ENCODE measurements at places on chromosomes 6 and 20.

- DNase-seq = no peak
Measured at GRCh38 chr6:136641166-136641565, 90.9 kb upstream of the MAP7 start.

GRCh38 chr6:109008537-109009235 is 86.0 kb downstream of the SESN1 start:
- no peak for DNase-seq

- no peak for DNase-seq
Measured at GRCh38 chr6:68649669-68650068, 14.6 kb downstream of the ADGRB3 start.

DNA sequence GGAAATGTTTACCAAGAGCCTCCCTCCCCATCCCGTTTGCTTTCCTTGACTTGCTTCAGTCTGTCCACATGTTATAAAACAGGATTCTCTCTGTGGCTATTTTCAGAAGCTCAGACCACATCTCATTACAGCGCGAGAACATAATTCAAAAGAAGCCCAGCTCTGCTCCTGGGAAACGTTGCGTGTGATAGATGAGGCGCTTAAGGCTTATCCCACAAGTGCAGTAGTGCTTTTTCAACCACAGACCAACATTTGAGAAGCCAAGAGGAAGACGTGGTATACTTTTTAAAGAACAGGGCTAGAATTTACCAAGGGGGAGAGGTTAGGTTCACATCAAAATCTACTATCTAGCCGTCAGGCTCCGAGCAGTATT is 239.5 kb downstream of the SLC24A3 start:
- no peak for DNase-seq

GRCh38 chr6:34953061-34954025 is 64.3 kb downstream of the ANKS1A start:
- DNase-seq = no peak

DNA sequence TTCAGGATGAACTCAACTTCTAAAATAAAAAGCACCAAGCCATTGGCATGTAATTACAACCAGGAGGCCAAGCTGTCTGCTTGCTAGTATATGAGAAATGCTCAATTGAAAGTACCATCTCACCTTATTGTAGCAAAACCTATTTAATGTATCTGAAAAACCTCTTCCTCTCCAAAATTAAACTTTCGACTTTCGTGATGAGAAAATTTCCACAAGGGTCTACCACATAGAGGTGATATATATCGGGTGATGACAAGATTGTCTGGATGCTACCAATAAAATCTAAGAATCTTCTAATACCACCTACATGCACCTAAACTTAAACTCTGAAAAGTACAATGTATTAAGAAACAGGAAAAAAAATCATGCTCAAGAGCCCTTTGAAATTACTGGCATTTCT is 74.2 kb downstream of the ATXN1 start:
- no peak for DNase-seq

DNA sequence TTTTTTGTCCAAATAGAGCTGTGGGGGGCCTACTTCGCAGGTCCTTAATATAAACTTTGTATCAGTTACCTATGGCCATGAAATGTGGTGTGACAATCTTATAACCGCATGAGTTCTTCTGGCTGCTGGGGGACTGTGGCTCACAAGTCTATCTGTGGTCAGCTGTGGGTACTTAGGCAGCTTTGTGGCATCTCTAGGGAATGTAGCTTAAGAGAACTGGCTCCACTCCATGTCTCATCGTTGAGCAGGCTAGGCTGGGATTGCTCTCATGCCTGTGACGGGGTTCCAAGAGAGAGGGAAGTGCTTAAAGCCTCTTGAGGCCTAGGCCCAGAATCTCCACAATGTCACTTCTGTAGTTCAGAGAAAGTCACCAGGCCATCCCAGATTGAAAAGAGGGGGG is 140.5 kb downstream of the BTBD3 start:
- DNase-seq = no peak

DNA sequence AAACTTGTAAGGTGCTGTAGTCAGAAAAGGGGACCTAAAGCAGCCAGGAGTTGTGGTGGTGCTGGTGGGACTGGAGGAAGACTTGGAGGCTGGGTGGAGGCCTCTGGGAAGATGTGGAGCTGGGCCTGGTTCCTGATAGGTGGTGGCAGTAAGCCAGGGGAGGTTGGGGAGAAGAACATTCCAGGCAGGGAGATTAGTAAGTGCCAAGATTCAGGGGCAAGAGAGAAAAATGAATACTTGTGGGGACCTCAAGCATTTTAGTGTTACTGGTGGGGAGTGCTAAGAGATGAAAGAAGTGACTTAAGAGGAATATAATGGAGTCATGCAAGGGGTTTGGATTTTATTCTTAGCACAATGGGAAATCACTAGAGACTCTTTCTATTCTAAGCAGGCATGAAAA is 79.0 kb upstream of the B3GAT2 start:
- no peak for DNase-seq

DNA sequence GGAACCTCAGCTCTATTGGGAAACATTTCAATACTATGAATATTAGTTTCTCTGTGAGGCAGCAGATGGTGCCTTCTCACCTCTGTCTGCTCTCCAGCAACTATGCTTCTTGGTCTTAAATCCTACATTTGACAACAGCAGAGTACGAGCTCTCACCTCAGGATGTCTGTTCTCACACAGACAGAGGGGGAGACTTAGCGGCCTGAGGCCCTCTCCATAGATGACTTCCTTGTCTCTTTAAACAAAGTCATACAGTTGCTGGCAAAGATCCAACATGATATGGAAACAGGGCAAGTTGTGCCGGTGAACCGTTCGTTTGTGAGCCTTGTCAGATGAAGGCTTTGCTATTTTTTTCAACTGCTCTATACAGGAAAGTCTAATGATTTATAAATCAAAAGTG is 43.7 kb upstream of the GABRR1 start:
- no peak for DNase-seq

- no peak for DNase-seq
Measured at GRCh38 chr20:37764333-37764935, 70.6 kb downstream of the CTNNBL1 start.

DNA sequence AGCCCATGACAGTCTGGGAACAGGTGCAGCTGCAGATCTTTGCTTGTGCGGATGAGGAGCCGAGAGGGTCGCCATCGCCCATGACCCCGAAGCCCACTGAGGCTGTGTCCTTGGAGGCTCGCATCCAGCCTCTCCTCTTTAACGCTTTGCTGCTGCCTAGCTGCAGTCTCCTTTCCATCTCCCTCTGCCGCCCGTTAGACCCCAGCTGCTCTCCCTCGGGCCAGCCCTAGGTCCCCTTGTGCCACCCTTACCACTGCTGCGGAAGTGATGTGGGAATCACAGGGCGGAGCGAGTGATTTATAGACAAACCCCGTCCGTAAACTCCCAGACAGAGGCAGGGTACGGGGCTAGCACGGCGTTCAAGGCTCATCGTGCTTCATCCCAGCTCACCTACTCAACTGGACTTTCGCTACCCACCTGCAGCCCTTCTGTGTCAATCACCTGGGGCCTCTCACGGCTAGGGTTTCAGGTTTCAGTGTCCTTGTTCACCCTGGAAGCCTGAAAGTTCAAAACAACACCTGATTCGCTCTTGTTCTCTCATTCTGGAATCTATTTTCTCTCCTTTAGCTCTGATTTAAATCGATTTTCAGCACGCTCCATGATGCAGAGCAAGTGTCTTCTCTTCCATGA is 76.1 kb downstream of the PAX1 start:
- DNase-seq = no peak

DNA sequence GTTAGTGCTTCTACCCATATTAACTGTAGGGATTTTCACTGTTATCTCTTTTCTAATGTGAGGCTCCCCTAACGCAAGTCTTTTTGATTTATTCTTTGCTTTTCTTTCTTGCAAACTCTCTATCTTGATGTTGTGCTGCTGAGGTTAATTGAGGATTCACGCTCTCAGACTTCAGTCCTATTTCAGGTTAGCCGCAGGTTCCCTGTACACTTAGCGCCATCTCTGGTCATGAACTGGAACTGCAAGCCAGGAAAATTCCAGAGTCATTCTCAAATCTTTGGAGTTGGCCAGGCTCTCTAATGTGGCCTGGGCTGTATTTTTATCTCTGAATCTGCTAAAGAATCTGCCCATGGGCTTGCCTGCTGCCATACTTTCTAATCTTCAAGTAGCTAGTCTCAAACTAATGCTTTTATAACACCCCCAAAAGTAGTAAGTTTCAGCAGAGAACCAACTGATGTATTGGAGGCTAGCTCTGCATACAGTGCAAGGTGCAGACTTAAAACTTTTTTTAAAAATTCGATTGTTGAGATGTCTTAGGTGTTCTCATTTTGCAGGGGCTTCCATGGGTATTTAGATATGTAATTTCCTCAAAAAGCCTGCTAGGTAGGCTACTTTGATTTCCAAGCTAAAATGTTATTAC is 91.1 kb upstream of the OPRM1 start:
- DNase-seq = no peak

GRCh38 chr6:150068151-150068550 is 770 bp downstream of the ULBP3 start:
- no peak for DNase-seq

DNA sequence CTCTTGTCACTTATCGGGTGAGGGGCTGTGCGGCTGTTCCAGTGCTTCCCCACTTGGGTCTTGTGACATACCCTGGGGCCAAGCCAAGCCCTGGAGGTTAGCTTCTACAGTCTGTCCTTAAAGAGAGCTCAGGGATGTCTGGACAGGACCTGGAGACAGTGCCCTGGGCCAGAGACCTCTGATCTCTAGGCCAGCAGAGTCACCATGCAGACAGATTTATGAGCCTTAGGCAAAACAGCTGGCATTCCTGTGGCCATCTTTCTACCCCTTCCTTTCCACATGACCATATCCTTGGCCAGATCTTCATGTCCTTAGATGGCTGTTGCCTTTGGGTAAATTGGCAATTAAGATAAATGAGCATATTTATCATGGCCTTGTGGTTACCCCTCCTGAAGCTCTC is 678.6 kb downstream of the MAFB start:
- DNase-seq = no peak

- peak; percentile 28 for DNase-seq
Measured at GRCh38 chr6:15389765-15390723, 144.2 kb downstream of the JARID2 start.

- no peak for DNase-seq
Measured at GRCh38 chr6:143253586-143253985, 192.9 kb downstream of the AIG1 start.

GRCh38 chr6:78031228-78031627 is 378.4 kb downstream of the MEI4 start:
- DNase-seq = no peak

DNA sequence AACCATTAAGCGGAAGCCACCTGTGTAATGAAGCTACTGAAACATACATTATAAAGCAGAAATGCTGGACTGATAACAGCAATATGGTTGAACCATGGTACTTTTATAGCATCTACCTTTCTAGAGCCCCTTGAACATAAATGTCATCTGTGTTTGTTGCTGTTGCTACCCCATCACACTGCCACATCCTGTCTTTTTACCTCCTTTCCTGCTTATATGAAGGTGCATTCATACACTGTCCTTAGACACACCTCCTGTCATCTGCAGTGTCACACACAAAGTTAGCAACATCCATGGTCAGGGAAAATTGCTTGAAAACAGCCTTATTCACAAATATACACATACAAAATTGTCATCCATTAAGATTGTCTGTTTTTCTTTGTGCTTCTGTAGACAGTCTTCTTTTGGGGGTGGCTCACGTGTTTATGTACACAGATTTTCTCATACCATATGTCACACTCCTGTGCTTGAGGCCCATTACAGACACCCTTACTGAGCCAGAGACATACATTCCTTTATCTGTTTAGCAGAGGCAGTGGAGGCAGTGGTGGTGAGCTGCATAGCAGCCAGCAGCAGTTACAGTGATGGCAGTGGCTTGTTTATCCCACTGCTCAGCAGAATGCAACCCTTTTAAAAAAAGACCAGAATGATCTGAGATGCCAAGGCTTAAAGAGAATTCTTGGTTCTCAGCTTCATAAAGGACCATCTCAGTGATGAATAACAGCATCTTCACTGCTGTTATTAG is 25.9 kb downstream of the C6orf62 start:
- no peak for DNase-seq

DNA sequence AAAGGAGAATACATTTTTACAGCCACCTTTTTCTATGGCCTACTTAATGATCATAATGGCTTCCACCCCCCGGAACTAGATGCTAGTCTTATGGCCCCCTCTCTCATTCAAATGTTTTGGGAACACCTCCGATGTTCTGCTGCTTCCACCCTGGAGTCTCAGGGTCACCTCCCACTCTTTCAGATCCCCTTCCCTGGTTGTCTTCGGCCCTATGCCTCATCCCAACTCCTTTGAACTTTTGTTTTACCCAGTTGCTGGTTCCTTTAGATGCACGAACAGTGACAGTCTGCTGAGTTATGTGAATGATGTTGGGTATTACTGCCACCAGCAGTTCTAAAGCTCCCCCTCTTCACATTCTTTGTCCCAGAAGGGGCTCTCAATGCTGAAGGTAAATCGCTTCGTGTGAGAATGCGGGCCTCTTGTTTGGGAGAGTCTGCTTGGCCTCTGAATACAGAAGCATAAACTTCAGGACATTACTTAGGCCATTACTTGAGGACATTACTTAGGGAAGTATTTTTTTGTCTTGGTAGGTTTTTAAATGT is 309.1 kb downstream of the SOX4 start:
- DNase-seq = no peak

DNA sequence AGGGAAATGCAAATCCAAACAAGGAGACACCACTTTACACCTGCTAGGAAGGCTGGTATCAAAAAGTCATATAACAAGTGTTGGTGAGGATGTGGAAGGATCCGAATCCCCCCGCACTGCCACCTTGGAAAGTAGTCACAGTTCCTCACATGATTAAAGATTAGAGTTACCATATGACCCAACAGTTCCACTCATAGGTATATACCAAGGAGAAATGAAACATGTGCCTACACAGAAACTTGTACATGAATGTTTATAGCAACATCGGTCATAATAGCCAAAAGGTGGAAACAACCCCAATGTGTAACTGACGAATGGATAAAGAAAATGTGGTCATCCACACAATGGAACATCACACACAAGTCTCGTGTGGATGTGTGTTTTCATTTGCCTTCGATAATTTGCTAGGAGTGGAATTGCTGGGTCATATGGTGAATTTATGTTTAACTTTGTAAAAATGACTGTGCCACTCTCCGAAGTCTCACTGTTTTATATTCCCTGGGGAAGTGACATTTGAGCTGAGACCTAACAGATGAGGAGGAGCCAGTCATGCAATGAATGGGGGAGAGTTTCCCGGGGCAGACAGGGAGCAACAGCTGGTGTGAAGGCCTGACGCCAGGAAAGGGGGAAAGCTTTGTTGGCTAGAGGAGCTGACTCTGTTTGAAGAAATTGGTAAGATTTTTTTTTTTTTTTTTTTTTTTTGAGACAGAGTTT is 125.9 kb upstream of the MLN start:
- no peak for DNase-seq

- no peak for DNase-seq
Measured at GRCh38 chr6:87174078-87174579, 18.8 kb downstream of the ZNF292 start.

- DNase-seq = no peak
Measured at GRCh38 chr6:38143191-38144150, 323.9 kb downstream of the ZFAND3 start.

- DNase-seq = no peak
Measured at GRCh38 chr6:113185299-113185698, 671.8 kb upstream of the MARCKS start.

GRCh38 chr6:134590449-134590848 is 272.5 kb upstream of the SGK1 start:
- no peak for DNase-seq
